Fibroblast of upper back skin (primary cell): ENCODE measurements at places on chromosomes 12 and 14.

- DNase-seq: no peak
Observed at GRCh38 chr12:48002414-48002730, 1.9 kb downstream of the COL2A1 start.

GRCh38 chr12:93990832-93991803 lies 157.3 kb upstream of the PLXNC1 start:
- peak; percentile 67 for DNase-seq

DNA sequence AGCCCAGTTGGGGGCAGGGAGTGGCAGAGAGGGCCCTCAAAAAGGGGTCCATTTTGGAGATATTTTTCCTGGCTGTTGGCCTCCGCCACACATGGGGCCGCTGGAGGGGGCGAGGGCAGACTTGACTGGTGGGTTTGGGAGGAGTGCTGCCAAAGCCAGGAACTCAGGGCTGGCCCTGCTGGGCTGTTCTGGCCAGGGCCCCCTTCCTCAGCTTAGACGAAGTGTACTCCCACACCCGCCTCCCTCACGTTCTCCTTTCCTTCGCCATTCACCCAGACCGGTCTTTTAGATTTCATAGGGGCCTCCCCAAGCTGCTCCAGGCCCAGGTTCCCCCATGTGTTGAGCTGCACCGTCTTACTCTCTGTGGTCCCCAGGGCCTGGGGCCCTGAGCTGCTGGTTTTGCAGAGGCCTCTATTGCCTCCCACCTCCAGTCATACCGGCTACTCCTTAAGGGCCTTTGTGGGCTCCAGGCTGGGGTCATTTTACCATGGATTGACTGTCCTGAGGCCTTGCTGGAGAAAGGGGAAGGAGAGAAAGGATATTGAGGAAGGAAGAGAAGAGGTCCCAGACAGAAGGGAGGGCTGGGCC lies 1.3 kb downstream of the KRT7 start:
- DNase-seq: no peak

DNA sequence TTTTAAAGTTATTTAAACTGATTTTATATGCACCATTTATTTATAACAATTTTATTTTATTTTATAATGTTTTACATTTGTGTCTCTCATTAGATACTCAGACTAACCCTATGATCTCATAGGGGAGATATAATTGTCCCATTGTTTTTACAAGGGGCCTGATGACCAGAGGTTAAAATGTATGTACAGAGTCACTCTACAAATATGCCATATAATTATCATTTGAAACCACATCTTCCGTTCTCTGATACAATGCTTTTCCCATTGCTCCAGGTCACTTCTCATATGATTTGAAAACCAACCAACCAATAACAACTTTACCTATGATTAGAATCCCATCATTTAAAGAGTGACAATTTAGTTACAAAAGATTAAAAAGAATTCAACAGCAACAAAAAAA lies 137.8 kb downstream of the GPHN start:
- DNase-seq: no peak

DNA sequence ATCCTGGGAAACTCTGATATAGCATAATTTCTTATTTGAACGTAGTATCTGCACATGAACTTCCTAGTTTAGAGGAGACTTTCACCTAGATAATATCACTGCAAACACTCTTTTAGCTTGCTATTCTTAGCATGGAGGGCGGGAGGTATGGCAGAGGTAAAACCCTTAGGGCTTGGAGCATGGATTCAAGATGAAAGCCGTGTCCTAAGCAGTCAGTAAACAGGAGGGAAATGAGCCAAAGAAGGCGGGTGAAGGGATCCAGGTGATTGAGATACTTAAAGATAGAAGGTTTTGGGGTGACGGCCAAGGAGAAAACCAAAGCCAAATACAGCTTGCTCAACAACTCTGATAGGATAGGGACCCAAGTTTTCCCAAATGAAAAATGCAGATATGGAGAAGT lies 107.1 kb upstream of the BCAT1 start:
- DNase-seq: no peak

- DNase-seq: no peak
Observed at GRCh38 chr14:78576437-78577166, 406.4 kb downstream of the NRXN3 start.

DNA sequence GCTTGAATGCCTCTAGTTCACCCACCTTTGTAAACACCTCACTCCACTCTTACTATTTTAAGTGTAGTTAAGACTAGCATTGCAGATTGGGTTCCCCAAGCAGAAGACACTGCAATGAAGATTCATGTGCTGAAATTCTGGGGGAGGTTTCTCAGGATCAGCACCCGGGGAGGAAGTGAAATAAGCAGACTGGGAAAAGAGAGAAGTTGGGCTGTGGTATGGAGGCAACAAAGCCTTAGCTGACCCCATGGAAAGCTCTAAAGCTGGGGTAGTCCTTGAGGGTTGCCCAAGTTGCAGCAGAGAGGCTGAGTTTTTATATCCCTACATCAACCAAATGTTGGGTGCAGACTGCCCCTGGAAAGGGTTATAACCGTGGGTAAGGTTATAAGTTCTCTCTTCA lies 23.9 kb upstream of the IGF1 start:
- DNase-seq: no peak

DNA sequence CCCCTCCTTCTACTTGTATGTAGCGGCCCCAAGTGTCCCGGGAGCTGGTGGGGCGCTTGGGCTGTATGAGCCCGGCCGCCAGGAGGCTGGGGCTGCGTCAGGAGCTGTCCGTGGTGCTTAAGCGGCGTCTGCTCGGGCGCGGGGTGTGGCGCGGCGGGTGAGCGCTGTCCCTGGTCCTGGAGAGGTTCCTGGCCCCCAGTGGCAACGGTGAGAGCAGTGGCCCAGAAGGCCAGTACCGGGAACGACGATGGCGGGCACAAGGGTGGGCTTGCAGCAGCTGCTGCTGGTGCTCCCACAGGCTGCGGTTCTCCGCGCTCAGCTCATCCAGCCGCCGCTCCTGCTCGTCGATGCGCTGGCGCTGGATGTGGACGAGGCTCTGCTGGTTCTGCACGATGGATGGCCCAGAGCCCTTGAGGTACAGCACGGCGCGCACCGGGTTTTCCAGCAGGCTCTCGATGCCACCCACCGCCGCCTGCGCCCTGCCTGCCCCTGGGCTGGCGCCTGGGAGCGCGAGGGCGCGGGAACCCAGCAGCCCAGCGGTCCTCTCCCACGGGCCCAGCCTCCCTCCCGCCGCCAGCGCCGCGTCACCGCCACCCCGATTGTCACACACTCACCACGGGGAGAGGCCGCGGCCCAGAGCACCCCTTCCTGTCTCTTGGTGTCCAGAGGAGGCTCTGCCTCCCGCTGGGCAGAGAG lies 41.9 kb upstream of the FKBP4 start:
- peak; percentile 67 for DNase-seq
